HepG2 (cell line): ENCODE measurements at places on chromosomes 2 and 18. TPM values are rescaled to one million over a fixed set of nuclear protein-coding genes. Genes with fewer than 3 reads are reported as not detected.

DNA sequence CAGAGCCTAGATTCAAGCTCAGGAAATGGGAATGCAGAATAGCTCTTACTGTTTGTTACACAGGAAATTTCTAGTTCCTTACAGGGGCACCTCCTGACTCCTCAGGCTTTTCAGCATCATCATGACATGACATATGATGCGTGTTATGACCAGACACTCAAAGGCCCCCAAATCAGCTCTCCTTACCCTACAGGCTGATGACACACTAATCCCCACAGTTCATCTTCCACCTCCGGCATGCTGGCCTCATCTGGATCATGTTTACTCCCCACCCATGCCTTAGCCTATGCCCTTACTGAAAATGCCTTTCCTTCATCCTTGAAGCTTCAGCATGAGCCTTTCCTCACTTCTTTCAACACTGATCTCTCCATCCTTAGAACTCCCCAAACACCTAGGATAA, 356.9 kb downstream of the SETBP1 start:
- no peak for DNase-seq

The OBSL1 gene
- 218 and 229 TPM in 2 replicates for polyA plus RNA-seq

The PRR30 gene
- not detected in 2 replicates for polyA plus RNA-seq

The DSG4 gene
- polyA plus RNA-seq: 0.04 and 0.07 TPM in 2 replicates

GRCh38 chr2:206890926-206891325, 48.4 kb upstream of the CPO start:
- DNase-seq: no peak

The CYP1B1 gene
- polyA plus RNA-seq: not detected in 2 replicates

DNA sequence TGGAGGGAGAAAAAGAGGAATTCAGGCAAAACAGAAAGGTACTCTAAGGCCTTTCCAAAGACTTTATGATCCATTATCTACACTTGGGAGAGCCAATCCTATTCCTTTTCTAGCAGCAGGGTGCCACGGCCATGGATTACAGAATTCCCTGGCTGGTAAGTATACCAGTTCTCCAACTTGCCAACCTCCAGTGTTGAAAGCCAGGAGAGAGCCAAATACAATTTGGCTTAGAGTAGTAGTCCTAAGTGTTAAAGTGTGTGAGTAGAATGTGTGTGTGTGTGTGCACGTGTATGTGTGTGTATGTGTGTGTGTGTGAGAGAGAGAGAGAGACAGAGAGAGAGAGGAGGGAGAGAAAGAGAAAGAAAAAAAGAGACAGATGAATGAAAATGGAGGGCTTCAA, 43.3 kb downstream of the WDPCP start:
- DNase-seq: no peak

The CGREF1 gene
- polyA plus RNA-seq: 23.4 and 30.8 TPM in 2 replicates

DNA sequence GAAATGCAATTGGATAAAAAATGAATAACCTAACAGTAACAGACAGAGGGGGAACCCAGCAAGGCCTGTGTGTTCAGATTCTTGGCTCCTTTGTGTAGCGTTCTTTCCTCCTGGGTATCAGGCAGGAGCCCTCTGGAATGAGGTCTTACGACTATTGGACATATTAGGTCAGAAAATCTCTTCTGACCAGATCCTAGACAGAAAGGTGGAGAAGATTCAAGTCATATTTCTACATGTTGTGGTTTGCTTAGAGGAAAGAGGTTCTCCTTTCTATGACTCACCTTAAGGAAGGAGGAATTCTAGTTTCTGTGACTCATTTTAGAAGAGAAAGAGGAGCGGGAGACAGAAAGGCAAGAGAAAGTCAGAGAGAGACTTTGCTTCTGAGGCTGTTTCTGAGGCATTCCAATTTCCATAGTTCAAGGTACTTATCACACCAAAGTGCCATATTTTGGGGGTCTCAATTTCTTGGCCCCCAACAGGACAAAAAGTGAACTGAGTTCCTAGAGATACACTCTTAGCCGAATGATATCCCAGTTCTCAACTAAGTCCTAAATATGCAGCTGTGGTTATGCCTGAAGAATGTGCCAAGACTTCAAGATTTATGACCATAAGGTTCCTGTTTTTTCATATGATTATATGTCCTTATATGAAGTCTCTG, 618.6 kb downstream of the ZEB2 start:
- DNase-seq: no peak

GRCh38 chr2:29878898-29879297, 42.5 kb downstream of the ALK start:
- no peak for DNase-seq

- no peak for DNase-seq
These were observed 491 bp downstream of the ALK start for GRCh38 chr2:29920631-29921559.
